ENCODE measurements at places on chromosomes 4 and X. TPM values are rescaled to one million over a fixed set of nuclear protein-coding genes. Genes with fewer than 3 reads are reported as not detected.

Gene COL25A1
- 0.82 TPM for total RNA-seq

GRCh38 chr4:169626331-169627282, 6.2 kb downstream of the CLCN3 start:
- no peak for DNase-seq

GRCh38 chr4:90071289-90072235, 55.6 kb upstream of the CCSER1 start:
- DNase-seq: no peak

Gene IL2RG
- 36.0 TPM for total RNA-seq

DNA sequence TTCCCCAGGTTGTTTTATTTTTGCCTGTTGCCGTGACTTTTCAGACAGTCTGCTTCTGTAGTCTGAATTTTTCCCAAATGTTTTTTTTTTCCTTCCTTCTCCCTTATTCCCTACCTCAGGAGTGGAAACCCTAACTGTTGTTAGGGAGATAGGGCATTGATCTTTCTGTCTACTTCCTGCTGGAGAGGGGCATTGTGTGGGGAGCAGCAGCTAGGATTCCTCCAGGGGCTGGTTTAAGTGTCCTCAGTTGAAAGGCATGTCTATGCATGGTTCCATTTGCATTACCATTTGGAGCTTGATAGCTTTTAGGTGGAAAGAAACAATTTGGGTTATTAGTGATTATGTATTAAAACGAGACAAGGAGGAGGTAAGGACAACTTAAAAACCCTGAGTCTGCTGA, 383.9 kb downstream of the DCAF12L2 start:
- no peak for DNase-seq
